ENCODE measurements at places on chromosomes 13 and 19.

DNA sequence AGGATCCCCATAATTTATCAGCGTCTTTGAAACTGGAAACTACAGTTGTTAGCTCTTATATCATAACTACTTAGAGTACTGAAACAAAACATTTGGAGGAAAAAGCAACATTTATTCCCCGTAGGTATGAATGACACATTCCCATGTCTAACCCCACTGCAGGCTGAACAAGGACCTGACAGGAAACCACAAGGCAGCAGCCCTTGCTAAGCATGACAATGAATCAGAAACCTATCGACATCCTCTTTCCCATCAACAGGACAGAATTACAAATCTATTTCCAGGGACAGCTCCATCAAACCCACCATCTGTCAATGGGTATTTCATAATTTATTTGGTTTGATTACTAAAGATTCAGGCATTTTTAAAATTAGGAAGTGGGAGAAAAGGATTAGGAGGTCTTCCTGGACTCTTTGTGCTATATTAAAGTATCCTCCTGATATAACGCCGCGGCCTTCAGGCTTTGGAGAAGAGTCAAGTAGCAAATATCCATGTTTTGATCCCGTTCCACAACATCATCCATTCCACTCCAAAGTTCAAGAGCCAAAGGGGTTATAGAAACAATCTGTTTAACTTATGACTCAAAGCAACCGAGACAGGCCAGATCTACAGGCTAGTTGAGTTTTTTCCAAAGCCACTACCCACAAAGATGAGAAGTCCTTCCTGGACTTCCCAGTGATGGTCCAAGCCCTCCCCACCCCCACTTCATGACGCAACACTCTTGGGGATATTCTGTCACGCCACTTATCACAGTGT is 51.1 kb downstream of the FAM216B start:
- DNase-seq: no peak

GRCh38 chr13:48731001-48731658 is 77.4 kb downstream of the CYSLTR2 start:
- no peak for DNase-seq

GRCh38 chr13:44643256-44643655 is 67.1 kb upstream of the TSC22D1 start:
- no peak for DNase-seq

- DNase-seq: no peak
Observed at GRCh38 chr19:10690341-10690781, 10.9 kb upstream of the QTRT1 start.

DNA sequence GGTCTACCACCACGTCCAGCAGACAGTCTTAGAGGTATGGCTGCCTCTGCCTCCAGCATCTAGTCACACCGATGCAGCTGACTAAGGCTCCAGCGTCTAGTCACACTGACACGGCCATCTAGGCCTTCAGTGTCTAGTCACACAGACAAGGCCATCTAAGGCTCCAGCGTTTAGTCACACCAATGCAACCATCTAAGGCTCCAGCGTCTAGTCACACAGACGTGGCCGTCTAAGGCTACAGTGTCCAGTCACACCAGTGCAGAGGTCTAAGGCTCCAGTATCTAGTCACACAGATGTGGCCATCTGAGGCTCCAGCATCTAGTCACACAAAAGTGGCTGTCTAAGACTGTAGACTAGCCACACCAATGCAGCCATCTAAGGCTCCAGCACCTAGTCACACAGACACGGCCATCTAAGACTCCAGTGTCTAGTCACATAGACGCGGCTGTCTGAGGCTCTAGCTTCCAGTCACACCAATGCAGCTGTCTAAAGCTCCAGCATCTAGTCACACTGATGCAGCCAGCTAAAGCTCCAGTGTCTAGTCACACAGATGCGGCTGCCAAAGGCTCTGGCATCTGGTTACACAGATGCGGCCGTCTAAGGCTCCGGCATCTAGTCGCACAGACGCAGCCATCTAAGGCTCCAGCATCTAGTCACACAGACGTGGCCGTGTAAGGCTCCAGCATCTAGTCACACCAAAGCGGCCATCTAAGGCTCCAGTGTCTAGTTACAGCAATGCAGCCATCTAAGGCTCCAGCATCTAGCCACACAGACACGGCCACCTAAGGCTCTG is 55.1 kb downstream of the KLF2 start:
- no peak for DNase-seq

DNA sequence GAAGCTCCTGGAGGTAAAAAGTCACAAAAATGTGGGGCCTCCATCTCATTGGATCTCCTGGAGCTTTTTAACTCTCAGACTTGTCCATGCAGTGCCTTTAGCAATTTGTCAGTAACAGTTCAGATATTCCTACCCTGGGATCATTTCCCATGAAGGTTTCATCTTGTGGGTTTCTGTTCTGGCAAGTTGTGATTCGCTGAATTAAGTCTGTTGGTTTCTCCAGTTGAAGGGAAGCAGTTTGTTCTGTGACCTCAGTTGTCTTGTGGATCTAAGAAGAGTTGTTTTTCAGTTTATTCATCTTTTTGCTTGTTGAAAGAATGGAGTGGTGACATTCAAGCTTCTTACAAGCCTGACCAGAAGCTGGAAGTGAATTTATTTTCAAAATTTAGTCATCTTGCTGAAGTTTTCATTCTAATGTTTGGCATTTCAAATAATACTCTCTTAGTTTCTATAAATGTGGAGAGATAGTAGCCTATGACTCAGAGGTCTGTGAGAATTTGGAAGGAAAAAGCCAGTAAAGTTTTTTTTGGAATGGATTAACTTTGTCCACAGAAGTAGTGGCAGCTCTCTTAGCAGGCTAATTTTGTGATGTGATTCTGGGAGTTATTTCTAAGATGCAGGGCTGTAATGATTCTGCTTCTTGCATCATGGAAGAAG is 120.1 kb upstream of the CSNK1A1L start:
- DNase-seq: no peak

DNA sequence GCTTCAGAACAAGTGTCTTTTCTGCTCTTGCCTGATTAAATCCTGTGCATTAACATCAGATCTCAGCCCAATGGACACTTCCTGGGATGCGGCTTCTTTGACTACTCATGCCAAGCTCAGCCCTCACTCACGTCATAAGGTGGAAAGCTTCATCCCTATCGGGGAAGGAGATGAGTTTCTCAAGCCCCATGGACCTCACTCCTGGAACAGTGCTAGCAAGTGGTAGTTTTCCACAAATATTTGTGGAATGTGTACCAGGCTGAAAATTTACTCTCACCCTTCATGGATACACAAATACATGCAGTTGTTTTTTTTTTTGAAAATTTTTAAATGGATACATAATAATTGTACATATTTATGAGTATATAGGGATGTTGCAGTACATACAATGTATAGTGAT is 34.6 kb upstream of the FARP1 start:
- no peak for DNase-seq
